ENCODE measurements at places on chromosomes 11 and 22.

DNA sequence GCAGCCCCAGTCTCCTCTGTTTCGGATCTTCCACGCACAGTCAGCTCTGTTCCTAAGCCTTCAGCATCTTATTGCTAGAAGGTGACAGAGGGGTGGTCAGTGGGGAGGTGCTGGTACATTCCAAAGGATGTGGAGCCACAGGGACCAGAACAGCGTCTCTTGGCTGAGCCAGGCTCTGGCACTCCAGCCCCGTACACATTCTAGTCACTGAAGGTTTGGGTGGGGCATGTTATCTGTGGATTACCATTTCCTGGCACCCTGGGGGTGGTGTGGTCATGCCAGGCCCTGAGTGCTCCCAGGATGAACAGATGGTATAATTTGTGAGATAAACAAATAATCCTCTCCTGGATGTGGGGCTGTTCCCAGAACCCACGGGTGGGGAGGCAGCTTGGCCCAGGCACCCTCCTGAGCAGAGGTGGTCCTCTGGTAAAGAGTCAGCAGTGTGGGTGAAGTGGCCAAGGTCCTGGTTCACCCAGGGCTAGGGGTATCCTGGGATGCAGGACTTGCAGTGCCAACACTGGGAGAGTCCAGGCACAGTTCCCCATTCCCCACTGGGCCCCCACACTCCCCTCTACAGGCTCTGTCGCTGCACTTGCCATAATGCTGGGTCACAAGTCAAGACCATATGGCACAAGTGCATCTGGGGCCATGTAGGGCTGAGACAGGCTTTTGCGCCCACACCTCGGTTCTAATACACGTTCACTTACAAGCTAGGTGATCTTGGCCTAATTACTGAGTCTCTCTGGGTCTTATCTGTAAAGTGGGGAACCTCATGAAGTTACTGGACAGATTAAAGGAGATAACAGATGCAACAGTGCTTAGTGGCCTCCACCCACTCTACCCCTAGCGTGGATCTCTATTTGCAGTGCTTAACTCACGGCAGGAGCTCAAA lies 33.0 kb downstream of the DKK3 start:
- DNase-seq = no peak

DNA sequence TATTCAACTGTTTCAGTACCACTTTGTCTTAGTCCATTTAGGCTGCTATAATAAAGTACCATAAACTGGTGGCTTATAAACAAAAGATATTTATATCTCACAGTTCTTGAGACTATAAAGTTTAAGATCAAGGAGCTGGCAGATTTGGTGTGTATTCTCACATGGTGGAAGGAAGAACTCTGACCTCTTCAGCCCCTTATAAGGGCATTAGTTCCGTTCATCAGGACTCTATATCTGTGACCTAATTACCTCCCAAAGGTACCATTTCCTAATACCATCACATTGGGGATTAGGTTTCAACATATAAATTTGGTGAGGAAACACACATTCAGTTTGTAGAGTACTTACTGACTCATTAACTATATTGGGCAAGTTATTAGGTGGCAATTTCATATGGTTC lies 10.7 kb upstream of the ARL14EP start:
- no peak for DNase-seq

DNA sequence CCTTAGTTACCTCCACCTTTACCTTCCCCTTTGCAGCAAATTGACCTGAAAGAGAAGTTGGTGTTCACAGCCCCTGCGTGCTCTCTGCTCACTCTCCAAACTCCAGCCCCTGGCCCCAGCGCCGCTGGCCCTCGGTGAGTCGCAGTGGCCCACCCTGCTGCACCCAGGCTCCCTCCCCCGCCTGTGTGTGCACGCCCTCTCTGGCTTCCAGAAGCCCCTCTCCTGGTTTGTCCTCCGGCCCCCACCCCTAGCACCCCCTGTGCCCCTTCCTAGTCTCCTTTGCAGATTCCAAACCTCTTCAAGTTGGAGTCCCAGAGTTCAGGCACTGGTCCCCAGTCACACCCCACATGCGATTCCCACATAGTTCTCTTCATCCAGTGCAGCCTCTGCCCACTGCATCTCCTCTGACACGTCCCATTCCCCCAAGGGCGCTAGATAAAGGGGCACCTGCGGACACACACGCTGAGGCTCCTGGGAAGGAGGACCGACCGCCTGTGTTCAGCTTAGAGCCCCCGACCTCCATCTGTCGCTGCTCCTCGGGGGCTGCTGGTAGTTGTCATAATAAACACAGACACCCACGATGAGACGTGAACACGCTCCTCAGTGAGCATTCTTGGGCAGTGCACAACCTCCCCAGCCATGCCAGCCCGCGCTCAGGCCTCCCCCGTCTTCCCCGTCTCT lies 1.5 kb upstream of the PHRF1 start:
- no peak for DNase-seq

- DNase-seq = no peak
These were observed 43.9 kb downstream of the MIAT start for GRCh38 chr22:26701323-26701722.

- no peak for DNase-seq
These were observed 40.2 kb upstream of the CELSR1 start for GRCh38 chr22:46577368-46578249.

- DNase-seq = peak; percentile 16
These were observed 108.8 kb upstream of the CD44 start for GRCh38 chr11:35029979-35030682.

- no peak for DNase-seq
These were observed 11.7 kb downstream of the CXCR5 start for GRCh38 chr11:118895093-118896039.

- no peak for DNase-seq
These were observed 1.7 kb upstream of the LARGE2 start for GRCh38 chr11:45920531-45921477.

DNA sequence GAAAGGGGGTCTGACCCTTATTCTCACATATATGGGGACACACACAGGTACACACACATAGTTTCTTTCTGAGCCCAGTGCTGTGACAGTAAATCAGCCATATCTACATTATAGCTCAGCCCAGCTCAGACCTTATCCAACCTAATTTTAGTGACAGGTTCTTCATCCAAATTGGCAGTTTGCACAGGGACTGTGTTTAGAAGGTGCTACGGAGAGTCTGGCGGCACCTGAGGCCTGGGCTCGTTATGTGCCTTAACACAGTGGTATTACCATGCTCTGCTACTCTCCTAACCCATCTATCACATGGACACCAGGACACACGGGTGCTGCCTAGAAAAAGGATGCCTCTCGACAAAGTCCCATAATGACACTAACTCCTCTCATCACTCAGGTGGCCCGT lies 109.3 kb downstream of the GALNT18 start:
- no peak for DNase-seq

DNA sequence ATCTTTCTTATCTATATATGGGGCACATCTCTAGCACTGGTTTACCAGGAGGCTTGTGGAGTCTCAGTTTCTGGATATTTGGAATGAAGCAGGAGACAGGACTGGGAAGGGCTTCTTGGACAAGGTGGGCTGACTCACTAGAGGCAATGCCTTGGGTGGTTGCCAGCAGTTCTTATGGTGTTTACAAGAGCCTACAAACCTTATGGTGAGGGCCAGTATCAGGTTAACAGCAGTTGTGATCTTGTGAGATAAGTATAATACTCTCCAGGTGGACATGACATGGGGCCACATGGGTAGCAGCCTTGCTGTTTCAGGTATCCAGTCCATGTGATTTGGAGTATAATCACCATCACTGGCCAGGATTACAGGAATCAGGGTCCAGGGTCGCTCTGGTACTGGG lies 10.2 kb downstream of the FUT4 start:
- DNase-seq = no peak

DNA sequence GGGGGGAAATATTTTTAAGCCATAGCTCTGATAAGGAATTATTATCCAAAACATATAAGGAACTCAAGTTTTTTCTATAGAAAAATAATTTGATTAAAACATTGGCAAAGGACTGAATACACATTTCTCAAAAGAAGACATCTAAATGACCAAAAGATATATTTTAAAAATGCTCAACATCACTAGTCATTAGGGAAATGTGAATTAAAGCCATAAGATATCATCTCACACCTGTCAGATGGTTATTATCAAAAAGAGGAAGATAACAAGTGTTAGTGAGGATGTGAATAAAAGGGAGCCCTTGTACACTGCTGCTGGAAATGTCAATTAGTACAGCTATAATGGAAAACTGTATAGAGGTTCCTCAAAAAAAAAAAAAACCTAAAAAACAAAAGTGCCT lies 425.0 kb downstream of the DYNC2H1 start:
- DNase-seq = no peak

DNA sequence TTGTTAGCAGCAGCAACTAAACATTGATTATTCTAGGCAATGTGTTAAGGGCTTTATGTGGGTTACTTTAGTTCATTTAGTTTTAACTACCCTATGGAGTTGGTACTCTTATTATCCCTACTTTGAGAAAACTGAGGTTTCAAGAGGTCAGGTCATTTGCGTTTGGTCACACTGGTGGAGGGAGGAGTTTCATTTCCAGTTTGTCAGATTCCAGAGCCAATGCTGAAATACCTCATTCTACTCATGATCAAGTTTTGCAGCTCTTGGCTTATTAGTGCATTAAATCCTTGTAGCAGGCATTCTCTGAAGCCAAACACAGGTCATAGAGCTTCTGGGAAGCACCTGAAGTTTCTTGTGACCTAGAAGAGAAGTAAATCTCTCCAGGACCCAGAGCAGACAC lies 24.1 kb upstream of the POGLUT3 start:
- no peak for DNase-seq

DNA sequence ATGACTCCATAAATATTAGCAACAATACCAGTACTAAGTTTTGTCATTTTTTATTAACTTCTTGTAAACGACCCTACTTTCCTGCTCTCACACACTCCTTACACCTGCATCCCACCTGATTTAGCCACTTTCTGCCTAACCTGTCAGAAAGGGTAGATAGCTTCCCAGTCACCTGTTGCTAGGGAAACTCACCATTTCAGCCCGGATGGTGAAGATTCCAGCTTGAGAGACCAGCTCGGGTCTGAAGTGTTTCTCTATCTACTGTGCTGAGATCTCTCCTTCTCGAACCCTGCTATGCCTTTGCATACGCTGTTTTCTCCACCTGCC lies at the start of gene PARVG:
PARVG (plus strand) TSS at position 220 of the 327 bp plus-strand sequence. CDS start 2,405 bp downstream, outside the sequence.
- no peak for DNase-seq

DNA sequence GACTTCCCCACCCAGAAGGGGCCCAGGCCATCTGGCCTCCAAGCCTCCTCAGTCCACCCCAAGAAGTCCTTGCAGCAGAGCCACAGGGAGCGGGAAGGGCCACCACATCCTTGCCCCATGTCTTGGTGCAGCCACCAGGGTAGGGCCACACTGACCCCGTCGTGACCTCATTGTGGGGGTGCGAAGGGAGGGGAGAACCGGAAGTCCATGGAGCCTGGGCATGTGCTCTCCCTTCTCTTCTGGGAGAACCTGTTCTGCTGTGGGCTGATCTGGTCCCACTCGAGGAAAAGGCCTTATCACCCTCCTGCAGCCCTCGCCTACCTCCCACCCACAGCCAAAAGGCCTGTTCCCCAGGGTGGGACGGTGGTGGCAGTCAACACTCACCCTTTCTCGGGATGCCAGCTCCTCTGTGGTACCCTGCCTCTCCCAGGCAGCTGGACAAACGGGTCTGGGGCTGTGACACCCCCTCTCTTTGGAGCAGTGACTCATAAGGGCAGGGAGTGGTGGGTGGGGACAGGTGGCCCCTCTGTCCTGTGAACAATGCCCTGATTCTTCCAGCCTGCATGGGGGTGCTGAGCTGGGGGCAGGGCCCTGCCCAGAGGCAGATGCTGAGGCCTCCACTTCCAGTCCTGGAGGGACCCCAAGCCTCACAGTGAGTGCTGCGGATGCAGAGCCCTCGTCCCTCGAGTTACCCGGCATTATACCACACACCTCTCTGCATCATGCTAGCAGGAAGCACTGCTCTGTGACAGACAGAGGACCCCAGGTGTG lies 14.6 kb upstream of the CTSD start:
- no peak for DNase-seq

DNA sequence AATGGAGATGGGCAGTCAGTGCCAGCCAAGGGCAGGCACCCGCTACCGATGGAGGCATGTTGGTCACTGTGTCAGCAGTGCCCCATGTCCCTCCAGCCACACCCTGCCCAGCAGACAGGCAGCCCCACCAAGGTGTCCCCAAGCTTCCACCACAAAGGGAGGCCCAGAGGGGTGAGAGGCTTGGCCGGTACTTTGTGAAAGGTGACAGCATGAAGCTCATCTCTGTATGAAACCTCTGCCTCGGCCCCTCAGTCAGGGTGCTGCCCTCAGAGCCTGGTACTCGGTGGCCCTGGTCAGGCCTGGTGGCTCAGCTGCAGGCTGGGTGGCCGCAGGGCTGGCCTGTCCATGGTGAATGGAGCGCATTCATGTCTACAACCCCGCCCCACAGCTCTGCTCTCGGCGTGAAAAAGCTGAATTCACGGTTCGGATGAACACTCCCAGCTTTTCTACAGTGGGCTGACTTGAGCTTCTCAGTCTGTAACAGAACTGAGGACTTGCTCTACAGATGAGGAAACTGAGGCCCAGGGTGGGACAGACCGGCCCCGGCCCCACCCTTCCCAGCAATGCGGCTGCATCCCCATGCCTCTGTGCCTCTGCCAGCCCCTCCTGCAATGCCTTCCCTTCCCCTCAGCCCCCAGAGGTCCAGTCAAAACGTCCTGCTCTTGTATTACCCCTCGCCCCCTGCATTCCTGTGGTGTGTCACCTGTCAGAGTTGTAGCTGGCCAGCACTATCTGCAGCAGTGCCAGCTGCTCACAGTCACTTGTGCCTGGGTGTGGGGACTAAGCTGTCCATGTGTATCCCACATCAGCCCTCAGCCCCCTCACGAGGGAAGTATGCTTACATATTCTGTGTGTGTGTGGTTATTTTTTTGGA lies 27.7 kb downstream of the RSPH14 start:
- DNase-seq = no peak

GRCh38 chr11:69326622-69327219 lies 32.8 kb downstream of the MYEOV start:
- no peak for DNase-seq

GRCh38 chr11:111631666-111632039 lies 29.4 kb downstream of the SIK2 start:
- no peak for DNase-seq

DNA sequence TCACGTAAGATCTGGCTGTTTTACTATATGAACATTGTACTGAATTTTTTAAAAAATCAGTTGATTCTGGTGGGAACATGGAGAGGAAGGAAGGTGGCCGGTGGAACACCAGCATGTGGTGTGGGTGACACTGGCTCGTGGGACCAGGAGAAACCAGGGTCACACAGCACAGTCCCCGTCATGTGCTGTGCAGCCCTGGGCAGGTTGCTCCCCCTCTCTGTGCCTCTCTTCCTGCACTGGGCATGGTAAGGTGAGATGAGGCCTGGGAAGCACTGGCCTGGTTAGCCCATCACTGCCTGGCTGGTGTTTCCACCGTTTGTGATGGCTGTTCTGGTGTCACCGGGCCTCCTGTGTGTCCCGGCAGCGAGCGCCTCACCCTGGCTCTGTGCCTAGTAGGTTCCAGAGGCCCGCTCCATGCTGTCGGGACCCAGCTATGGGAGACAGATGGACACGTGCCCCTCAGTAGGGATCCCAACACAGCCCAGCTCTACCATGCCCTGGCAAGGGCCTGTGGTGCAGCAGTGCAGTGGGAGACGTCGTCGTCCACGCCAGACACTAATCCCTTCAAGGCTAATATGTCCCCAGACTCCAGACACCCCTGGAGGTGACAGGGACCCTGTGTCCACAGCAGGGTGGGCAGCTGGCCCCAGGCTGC lies 88.2 kb upstream of the LINC01488 start:
- no peak for DNase-seq

Measured in hematopoietic multipotent progenitor cell treated with erythropoietin and hydrocortisone succinate and interleukin-3 and kit ligand, for 17 days (in vitro differentiated cells).